ENCODE measurements at places on chromosomes 13 and 19.

DNA sequence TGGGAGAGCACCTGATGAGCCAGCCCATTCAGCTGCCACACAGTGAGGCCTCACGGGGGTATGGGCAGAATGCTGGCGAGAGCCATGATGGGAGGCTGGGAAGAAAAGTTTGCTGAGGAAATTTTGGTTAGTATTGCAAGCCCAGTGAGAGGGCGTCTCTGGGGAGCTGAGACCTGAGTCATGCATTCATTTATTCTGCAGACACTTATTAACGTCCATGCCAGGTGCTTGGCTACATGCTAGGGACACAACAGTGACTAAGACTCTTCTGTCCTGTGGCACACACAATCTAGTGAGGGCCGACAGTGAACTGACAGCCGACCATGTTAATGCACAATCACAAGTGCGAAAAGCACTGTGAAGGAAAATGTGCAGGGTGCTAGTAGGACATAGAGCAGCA, 27.2 kb downstream of the WDR62 start:
- DNase-seq: no peak

DNA sequence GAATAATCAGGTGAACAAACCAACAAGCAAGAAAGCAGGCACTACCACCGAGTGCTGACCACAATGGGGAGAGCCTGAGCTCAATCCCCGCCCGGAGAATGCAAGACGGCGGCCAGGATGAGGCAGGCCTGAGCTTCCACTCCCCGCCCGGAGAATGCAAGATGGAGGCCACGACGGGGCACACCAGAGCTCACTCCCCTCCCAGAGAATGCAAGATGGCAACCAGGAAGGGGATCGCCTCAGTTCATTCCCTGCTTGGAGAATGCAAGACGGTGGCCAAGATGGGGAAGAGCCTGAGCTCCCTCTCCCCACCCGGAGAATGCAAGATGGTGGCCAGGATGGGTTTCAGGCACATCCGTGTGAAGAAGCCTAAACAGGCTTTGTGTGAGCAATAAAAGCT, 24.7 kb upstream of the MIER2 start:
- no peak for DNase-seq

DNA sequence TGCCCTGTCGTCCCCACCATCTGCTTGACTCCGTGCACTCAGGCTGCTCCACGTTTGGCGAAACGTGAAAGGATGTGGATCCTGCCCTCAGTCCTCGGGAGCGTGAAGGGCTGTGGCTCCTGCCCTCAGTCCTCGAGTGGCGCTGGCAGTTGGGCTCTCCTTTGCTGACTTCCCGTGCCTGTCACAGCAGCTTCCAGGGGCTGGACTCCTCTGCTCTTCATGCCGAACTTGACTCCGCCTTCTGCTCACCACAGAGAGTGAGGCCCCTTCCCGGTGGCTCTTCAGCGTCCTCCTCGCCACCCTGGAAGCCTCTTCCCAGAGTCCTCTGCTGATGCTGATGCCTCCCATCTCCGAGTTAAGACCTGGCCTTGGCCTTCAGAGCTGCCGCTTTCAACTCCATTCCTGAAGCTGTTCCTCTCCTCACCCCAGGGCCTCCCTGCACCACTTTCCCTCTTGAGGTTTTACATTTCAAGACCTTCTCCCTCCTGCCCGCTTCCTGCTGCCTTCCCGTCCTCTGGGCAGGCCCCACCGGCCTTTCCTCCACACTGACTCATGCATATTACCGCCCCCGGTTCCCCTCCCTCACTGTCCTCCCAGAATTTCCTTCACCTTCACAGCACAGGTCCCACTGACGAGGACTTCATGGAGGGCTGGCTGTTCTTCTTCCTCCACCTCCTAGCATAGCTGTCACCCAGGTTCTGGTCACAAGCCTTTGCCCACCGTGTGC, 111.7 kb downstream of the SHISA2 start:
- no peak for DNase-seq

DNA sequence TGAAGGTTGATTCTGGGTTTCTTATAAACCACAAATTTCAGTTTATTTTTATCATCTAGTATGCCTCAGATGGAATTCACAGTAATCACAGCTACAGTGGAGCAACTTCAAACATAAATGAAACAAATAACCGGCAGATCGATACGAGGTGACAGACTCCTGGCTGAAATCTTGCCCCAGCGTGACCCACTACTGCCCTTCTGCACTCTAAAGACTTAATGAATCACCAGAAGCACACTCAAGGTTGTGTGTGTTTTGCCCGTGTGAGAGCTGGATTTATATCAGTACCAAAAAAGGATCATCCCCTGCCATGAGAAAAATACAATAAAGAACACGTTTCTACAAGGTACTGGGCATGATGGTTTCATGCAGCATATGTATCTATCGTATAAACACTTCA, 161.7 kb downstream of the KLF12 start:
- no peak for DNase-seq

GRCh38 chr13:51218626-51219025, 3.6 kb upstream of the FAM124A start:
- no peak for DNase-seq

DNA sequence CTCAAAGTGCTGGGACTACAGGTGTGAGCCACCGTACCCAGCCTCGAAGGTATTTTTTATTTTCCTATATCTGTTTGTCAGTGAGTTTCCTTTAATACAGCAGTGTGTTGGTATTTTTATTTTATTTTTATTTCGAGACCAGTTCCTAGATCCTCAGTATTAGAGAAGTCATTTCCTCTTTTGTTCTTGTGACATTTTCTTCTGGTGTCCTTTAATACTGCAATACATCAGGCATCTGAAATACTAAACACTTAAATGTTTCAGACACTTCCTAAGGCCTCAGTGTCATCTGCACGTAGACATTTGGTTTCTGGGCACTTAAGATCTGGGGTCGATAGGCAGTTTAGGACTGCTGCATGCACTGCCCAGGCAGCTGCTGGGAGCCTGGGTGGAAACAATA, 22.5 kb downstream of the GATAD2A start:
- DNase-seq: no peak

DNA sequence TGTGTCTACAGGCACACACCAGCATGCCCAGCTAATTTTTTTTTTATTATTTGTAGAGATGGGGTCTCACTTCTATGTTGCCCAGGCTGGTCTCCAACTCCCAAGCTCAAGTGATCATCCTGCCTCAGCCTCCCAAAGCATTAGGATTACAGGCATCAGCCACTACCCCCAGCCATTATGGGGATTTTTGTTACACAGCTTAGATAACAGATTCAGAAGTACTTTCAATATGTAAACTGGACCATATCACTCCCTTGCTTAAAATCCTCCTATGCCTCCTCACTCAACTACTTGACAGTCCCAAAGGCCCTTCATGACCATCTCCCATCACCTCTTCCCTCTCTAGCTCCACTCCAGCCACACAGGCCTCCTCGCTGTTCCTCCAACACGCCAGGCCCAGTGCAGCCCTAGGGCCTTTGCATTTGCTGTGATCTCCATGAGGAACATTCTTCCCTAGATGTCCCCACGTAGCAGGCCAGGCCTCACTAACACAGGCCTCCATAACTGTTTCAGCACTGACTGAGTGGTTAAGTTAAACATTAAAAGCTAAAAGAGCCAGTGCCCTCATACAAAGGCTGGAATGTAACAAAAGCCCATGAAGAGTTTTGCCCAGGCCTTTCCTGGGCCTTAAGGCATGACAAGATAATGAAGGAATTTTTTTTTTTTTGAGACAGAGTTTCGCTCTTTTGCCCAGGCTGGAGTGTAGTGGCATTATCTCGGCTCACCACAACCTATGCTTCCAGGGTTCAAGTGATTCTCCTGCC, 2.5 kb downstream of the DOHH start:
- DNase-seq: no peak

GRCh38 chr13:100148422-100148821, 59.5 kb downstream of the PCCA start:
- DNase-seq: no peak

- no peak for DNase-seq
Measured at GRCh38 chr19:42023121-42023942, 29.3 kb upstream of the ATP1A3 start.

All from thoracic aorta (tissue), 2 donors.